Dermis lymphatic vessel endothelial cell (primary cell): ENCODE measurements at places on chromosomes 16 and 17. TPM values are rescaled to one million over a fixed set of nuclear protein-coding genes. Genes with fewer than 3 reads are reported as not detected.

FSCN2 gene
- 0.26 and 0.54 TPM in 2 replicates for total RNA-seq

NDEL1 gene
- total RNA-seq = 33.3 and 37.3 TPM in 2 replicates

IL34 gene
- 1.2 and 1.4 TPM in 2 replicates for total RNA-seq

CCL5 gene
- total RNA-seq = 0.33 and 0.34 TPM in 2 replicates

GFOD2 gene
- 63.6 and 72.4 TPM in 2 replicates for total RNA-seq

MTSS2 gene
- total RNA-seq = 13.9 and 14.7 TPM in 2 replicates

IRF8 gene
- total RNA-seq = 3.5 and 5.9 TPM in 2 replicates

ABI3 gene
- 9.1 and 14.4 TPM in 2 replicates for total RNA-seq

CES1 gene
- 0.17 and 0.65 TPM in 2 replicates for total RNA-seq

PRSS21 gene
- 0.65 and 1.1 TPM in 2 replicates for total RNA-seq

CTRL gene
- total RNA-seq = 0.26 and 0.33 TPM in 2 replicates

FOXL1 gene
- total RNA-seq = 1.5 and 2.1 TPM in 2 replicates

SLC52A1 gene
- total RNA-seq = under 0.01 and 0.17 TPM in 2 replicates

ABCC3 gene
- total RNA-seq = 0.11 and 0.52 TPM in 2 replicates

GH1 gene
- not detected in 2 replicates for total RNA-seq

TMC5 gene
- not detected in 2 replicates for total RNA-seq

TP53TG3F gene
- total RNA-seq = not detected in 2 replicates

RAD51D gene
- 9.0 and 9.6 TPM in 2 replicates for total RNA-seq

MLX gene
- total RNA-seq = 30.3 and 34.1 TPM in 2 replicates

HSPB9 gene
- total RNA-seq = under 0.01 TPM in 1 of 2 replicates, not detected in the other

DOC2B gene
- total RNA-seq = 6.0 and 7.8 TPM in 2 replicates

ABCC12 gene
- total RNA-seq = not detected in 2 replicates

CYGB gene
- 0.95 and 3.3 TPM in 2 replicates for total RNA-seq

AGRP gene
- not detected in 2 replicates for total RNA-seq

MT1H gene
- total RNA-seq = not detected in 2 replicates

AATF gene
- 19.3 and 24.4 TPM in 2 replicates for total RNA-seq

LPO gene
- under 0.01 TPM in 1 of 2 replicates, not detected in the other for total RNA-seq

PAQR4 gene
- 2.5 and 2.7 TPM in 2 replicates for total RNA-seq

SCN4A gene
- under 0.01 TPM in 2 replicates for total RNA-seq

ABCA6 gene
- total RNA-seq = 2.0 and 17.1 TPM in 2 replicates

TEKT5 gene
- 0.26 TPM in 1 of 2 replicates, not detected in the other for total RNA-seq

CA4 gene
- total RNA-seq = 5.6 and 31.1 TPM in 2 replicates

SAMD14 gene
- total RNA-seq = 3.0 and 4.0 TPM in 2 replicates

COL1A1 gene
- total RNA-seq = 8.3 and 49.2 TPM in 2 replicates

XYLT2 gene
- 16.2 and 17.8 TPM in 2 replicates for total RNA-seq

PYDC1 gene
- not detected in 2 replicates for total RNA-seq

RNF43 gene
- total RNA-seq = under 0.01 and 0.11 TPM in 2 replicates

CDH3 gene
- total RNA-seq = 0.11 TPM in 1 of 2 replicates, not detected in the other

CMTM2 gene
- total RNA-seq = not detected in 2 replicates

TMIGD1 gene
- total RNA-seq = not detected in 2 replicates

ADAMTS18 gene
- 4.3 and 14.5 TPM in 2 replicates for total RNA-seq

JPH3 gene
- 0.43 and 1.5 TPM in 2 replicates for total RNA-seq

KRT36 gene
- total RNA-seq = 0.22 and 0.34 TPM in 2 replicates

NHLRC4 gene
- total RNA-seq = 2.2 and 2.3 TPM in 2 replicates

CIBAR2 gene
- not detected in 2 replicates for total RNA-seq

CDH11 gene
- total RNA-seq = 1.5 and 2.8 TPM in 2 replicates

KRT15 gene
- under 0.01 TPM in 2 replicates for total RNA-seq

AHSP gene
- total RNA-seq = not detected in 2 replicates

OR1F1 gene
- total RNA-seq = not detected in 2 replicates
